ENCODE measurements at places on chromosomes 6 and 20. TPM values are rescaled to one million over a fixed set of nuclear protein-coding genes. Genes with fewer than 3 reads are reported as not detected.

The KHDC1L gene
- total RNA-seq: 0.75 TPM

DNA sequence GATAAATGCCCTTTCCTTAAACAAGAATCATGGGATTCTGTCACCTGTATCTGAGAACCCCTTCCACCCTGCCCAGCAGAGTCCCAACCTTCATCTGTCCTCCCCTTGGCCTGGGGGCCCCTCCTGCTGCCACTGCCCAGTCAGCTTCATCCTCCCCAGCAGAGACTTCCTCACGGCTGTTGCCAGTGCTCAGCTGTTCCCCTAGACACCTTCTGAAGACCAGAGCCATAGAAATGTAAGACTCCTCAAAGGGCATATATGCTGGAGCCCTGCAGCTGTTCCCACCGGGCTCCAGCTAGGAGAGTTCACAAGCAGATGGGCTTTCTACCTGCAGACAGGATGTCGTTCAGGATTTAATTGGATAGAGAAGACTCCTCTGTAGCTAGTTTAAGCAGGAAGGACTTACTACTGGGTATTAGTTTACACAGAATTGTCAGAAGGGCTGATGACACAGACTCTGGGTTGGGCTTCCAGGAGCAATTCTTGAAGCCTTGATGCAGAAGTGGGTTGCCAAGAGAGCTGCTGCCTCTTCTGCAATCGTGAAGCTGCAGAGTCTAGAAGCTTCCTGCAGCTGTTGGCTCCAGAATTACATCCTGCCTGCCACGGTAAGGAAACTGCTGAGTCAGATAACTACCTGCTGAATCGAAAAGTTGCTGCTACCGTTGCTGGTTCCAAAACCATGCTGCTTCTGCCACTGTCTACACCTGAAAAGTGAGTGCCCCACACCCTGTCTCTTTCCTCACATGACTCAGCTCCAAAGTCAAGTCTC is 57.1 kb upstream of the MLN start:
- no peak for DNase-seq
- H3K4me1 ChIP-seq: peaks cover 14% of the 10 kb centered on the region
- no peak overlapping the region for H3K4me3 ChIP-seq
- H3K27ac ChIP-seq: no peak overlapping the region
- H3K36me3 ChIP-seq: no peaks in the 10 kb centered on the region
- H3K27me3 ChIP-seq: peaks cover 20% of the 10 kb centered on the region

The TREM1 gene
- not detected for total RNA-seq

GRCh38 chr20:10077886-10078285 is 43.1 kb downstream of the ANKEF1 start:
- H3K27ac ChIP-seq: no peak overlapping the region
- peaks cover 13% of the 10 kb centered on the region for H3K4me1 ChIP-seq

The GPX5 gene
- not detected for total RNA-seq

GRCh38 chr20:11426948-11427347 is 490.7 kb upstream of the BTBD3 start:
- no peak overlapping the region for H3K27ac ChIP-seq
- no peaks in the 10 kb centered on the region for H3K27me3 ChIP-seq
- no peaks in the 10 kb centered on the region for H3K36me3 ChIP-seq
- no peak overlapping the region for H3K4me3 ChIP-seq
- H3K4me1 ChIP-seq: peaks cover 19% of the 10 kb centered on the region

- H3K36me3 ChIP-seq: no peaks in the 10 kb centered on the region
- peak overlapping the region; percentile 61 for H3K27ac ChIP-seq
- no peaks in the 10 kb centered on the region for H3K27me3 ChIP-seq
Observed at GRCh38 chr6:81767163-81767891, 14.8 kb upstream of the TENT5A start.

DNA sequence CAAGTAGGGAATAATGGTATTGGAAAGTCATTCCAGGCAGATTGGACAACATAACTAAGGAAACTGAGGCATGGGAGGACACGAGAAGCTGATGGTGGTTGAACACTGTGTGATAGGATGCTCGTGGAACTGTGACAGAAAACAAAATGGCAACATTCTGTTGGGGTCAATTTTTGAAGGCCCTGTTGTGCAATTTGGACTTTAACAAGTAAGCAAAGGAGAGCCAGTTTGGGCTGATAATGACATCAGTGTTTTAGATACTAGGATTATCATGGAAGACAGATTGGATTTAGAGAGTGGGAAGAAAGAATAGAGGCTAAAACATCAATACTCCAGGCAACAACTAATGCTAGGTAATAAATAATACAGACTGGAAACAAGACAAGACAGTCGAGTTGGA is 53.1 kb downstream of the PRKN start:
- H3K4me1 ChIP-seq: no peaks in the 10 kb centered on the region
- H3K27me3 ChIP-seq: no peaks in the 10 kb centered on the region
- H3K27ac ChIP-seq: no peak overlapping the region
- no peak overlapping the region for H3K4me3 ChIP-seq
- DNase-seq: no peak

The SLC26A8 gene
- not detected for total RNA-seq

DNA sequence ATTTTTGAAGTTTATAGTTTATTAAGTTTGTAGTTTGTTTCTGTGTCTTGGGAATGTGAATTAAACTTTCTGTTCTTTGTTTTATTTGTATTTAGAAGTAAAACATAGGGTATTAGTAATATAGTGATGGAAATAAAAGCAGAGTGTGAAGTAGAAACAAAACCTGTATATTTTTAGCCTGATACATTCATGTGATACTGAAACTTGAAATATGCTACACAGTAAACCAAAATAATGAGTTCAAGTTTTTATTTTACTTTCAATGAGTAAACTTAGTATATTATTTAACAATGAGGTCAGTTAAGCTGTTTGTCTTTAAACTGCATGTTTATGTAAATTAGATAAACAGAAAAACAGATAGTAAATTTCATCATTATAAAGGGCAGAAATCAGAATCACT is 1592.6 kb downstream of the GRIK2 start:
- no peak for DNase-seq
- no peaks in the 10 kb centered on the region for H3K27me3 ChIP-seq
- H3K4me1 ChIP-seq: peaks cover 8% of the 10 kb centered on the region

DNA sequence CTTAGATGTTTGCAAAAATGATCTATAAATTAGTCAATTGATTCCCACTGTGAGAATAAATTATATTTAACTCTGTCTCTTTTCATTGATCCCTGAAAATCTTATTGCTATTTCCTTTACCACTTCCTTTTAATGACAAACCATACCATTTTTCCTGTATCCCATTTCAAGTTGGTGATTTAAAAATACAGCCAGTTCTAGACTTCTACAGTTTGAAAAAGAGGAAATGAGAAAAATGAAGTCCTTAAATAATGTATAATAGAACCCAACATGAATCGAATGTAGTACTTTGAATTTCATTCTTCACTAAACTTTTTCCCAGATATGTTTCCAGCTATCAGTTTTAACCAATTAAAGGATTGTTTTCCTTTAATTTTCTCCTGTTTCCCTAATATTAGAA is 29.5 kb upstream of the SDHAF4 start:
- H3K4me3 ChIP-seq: no peak overlapping the region
- H3K36me3 ChIP-seq: peaks cover 13% of the 10 kb centered on the region
- H3K27me3 ChIP-seq: no peaks in the 10 kb centered on the region
- H3K4me1 ChIP-seq: no peaks in the 10 kb centered on the region
- H3K27ac ChIP-seq: no peak overlapping the region
- DNase-seq: no peak
